Spleen (tissue), 13 donors: ENCODE measurements at places on chromosomes 4 and X. TPM values are rescaled to one million over a fixed set of nuclear protein-coding genes. Genes with fewer than 3 reads are reported as not detected.

GRCh38 chr4:30256116-30256832, 463.9 kb upstream of the PCDH7 start:
- H3K36me3 ChIP-seq, result no peaks in the 10 kb centered on the region
- no peak for DNase-seq
- H3K4me1 ChIP-seq, result no peaks in the 10 kb centered on the region
- no peak overlapping the region for H3K27ac ChIP-seq
- no peaks in the 10 kb centered on the region for H3K27me3 ChIP-seq
- H3K4me3 ChIP-seq, result no peak overlapping the region

DNA sequence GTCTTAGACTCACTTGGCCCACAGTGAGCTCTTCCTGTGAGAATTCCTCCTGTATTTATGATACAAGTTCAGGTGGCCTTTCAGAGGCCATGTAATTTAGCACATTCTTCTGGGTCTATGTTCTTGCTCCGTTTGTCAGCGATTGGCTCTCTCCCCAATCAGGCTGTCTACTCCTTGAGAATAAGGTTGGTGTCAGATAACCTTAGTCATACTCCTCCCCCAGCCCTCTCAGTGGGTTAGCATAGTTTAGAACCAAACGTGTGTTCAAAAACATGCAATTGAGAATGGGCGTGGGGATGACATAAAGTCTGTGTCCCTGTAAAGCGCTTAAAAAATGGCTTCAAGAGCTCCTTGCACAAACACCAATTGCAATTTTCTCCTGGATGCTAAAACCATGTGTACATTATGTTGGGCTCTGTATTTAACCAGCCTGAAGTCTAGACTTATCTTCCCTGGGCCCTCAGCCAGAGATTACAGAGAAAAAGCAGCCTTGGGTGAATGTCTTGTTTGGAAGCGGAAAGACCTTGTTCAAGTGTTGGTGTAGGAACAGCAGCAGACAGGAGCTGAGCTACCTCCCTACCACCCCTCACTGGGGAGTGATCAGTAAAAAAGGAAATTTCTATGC, 9.9 kb upstream of the CT47C1 start:
- no peaks in the 10 kb centered on the region for H3K27me3 ChIP-seq
- DNase-seq, result no peak
- H3K4me3 ChIP-seq, result no peak overlapping the region
- H3K36me3 ChIP-seq, result no peaks in the 10 kb centered on the region
- no peaks in the 10 kb centered on the region for H3K4me1 ChIP-seq
- H3K27ac ChIP-seq, result no peak overlapping the region

DNA sequence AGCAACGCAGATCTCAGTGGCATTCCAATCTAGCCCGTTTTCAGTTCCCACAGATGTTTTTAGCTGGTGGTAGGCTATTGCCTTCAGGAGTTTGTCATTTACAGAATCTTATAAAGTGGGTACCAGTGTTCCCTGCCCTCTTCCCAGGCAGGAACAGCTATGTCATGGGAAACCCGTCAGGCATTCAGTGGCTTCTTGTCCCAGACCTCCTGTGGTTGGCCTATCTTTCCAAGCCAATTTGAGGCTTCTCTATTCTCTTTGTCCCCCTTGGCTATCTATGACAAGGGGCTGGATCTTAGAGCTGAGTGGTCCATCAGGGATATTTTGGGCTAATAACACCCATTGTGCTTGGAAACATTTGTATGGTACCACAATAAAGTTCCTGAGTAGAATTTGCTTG, 33.6 kb upstream of the RPL34 start:
- no peaks in the 10 kb centered on the region for H3K27me3 ChIP-seq
- H3K36me3 ChIP-seq, result no peaks in the 10 kb centered on the region
- H3K27ac ChIP-seq, result no peak overlapping the region
- no peak overlapping the region for H3K4me3 ChIP-seq
- no peak for DNase-seq

DNA sequence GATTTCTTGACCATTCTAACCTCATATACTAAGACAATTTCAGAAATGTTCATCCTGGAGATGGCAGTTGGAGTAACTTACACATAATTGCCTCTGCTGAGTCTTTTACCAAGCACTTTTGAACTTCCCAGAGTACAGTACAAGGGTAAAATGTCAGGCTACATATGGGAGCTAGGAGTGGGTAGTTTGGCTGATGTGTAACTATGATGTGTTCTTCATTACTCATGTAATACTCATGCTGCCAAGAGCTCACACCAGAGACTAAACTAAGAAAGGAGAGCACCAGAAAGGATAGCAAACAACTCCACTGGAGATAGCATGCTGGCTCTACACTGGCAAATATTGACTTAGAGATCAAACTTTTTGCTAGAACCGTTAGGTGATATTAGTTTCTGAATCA, 194.0 kb downstream of the PDGFRA start:
- no peaks in the 10 kb centered on the region for H3K4me1 ChIP-seq
- no peaks in the 10 kb centered on the region for H3K36me3 ChIP-seq
- no peak for DNase-seq

GRCh38 chrX:28589046-28589445, 1.8 kb downstream of the IL1RAPL1 start:
- DNase-seq, result no peak
- peaks cover 9% of the 10 kb centered on the region for H3K27me3 ChIP-seq
- no peaks in the 10 kb centered on the region for H3K4me1 ChIP-seq
- H3K36me3 ChIP-seq, result no peaks in the 10 kb centered on the region

LRRC66 gene
- total RNA-seq, result 0.41 TPM

MAGEE1 gene
- total RNA-seq, result 3.4 TPM
